ENCODE measurements at places on chromosomes 16 and 17.

DNA sequence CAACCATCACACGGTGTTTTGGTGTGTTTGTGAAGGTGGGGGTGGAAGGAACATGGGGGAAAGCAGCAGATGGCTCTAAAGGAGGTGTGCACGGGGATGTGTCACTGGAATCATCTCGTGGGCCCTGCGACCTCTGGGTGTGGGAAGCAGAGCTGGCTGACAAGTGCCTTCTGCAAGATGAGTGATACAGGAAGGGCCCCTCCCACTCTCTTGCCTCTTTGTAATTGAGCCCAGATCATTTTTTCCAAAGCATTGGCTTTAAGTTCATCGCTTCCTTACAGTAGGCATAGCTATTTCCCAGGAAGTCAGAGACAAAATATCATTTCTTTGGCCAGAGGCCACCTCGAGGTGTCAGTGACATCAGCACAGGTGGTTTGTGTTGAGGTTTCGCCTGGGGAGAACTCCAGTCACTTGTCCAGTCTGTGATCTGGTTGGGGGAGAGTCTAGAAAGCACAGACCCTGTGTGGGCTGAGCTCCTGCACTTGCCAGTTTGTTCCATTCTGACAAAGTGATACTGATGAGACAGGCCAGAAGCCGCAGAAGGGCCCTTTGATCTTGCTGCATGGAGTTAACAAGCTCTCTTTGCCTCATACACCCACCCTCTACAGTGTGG is 20.6 kb upstream of the SNTB2 start:
- DNase-seq = peak; percentile 56

- DNase-seq = no peak
These were observed 62.3 kb downstream of the PHKB start for GRCh38 chr16:47523342-47524006.

DNA sequence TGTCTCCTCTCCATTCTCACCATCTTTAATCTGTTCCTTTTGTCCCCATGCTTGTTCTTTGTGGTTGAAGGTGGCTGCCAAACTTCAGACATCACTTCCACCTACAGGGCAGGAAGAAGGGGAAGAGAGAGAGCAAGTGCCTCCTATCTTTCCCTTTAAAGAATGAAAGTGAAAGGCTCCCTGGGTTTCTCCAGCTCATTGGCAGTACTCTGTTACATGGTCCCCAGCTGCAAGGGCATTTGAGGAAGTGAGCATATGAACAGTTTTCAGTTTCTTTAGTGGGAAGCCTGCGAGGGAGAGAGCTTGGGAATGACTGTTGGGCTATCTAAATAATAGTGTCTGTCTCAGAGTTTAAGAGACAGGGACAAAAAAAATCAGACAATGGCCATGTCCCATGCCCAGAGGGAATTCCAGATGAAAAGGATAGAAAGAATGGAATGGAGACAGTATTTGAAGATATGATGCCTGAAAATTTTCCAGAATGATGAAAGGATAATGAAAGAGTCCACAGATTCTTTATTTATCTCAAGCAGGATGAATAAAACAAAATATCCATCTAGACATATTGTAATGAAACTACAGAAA is 159.9 kb downstream of the LGALS9B start:
- DNase-seq = no peak

DNA sequence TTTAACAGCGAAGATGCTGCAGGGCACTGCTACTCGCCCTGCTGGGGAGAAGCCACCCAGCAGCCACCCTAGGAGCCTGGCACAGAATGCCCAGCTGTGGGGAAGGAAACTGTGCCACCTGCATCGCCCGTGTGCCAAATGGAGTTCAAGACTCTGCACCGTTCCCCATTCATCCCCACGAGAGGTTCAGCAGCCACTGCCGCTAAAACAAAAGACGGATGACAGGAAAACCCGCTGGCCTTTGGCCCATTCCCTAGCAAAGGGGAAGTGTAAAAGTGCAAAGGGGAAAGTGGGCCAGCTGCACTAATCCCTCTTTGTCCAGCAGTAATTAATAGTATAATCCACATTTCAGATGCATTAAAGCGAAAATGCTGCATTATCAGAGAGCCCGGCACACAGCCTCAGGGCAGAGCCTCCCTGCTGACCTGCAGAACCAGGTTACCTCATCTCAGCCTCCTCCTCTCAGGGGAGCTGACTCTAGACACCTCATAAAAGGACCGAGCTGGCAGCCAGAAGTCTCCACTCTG is 37.7 kb downstream of the ZFHX3 start:
- no peak for DNase-seq

GRCh38 chr17:2955931-2956582 is 107.3 kb downstream of the OR1D5 start:
- DNase-seq = no peak

- DNase-seq = no peak
These were observed 3.4 kb downstream of the SOX8 start for GRCh38 chr16:984736-985636.

- no peak for DNase-seq
These were observed 389 bp downstream of the DUS1L start for GRCh38 chr17:82065193-82065637.

DNA sequence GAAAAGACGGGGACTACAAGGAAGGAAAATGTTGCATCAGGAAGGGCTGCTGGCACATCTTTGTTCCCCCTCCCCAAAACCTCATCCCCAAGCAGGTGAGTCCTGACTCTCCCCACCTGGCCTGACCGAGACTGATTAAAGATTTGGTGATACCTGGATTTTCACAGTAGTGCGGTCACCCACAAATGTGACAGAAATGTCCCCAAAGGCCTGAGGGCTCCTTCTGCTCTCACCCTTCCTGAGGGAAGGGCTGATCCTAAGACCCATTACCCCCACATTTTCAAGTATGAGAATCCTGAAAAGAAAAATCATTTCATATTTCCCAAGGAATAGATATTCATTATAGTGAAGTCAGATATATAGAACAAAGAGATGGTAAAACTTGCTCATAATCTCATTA is 28.8 kb downstream of the TBC1D3B start:
- DNase-seq = no peak

DNA sequence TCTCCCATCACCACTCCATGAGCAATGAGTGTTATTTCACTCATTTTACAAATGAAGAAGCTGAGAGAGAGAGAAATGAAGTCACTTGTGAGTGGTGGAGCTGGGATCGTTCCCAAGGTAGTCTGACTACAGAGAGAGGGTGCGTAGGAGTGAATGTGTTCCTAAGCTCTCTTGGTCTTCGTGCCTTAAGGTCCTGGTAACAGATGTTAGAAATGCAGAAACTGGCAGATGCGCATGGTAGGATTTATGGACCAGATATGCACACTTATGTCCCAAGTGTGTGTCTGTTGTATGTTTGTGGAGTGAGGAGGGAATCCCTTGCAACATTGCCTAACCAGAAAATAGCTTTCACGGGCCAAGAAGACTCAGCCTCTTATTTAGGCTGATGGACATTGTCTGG is 93.2 kb upstream of the ZNF469 start:
- no peak for DNase-seq

DNA sequence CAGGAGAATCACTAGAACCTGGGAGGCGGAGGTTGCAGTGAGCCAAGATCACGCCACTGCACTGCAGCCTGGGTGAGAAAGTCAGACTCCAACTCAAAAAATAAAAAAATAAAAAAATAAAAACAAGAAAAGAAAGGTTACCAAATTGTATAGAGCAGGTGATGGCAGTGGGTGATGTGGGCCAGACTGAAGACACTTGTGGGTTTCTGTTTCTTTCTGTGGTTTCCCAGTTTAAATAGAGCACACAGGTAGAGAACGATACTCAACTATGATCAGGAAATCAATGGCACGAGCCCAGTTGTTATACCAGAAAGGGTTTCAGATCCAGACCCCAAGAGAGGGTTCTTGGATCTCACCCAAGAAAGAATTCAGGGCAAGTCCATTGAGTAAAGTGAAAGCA is 32.6 kb downstream of the NUBP1 start:
- no peak for DNase-seq

DNA sequence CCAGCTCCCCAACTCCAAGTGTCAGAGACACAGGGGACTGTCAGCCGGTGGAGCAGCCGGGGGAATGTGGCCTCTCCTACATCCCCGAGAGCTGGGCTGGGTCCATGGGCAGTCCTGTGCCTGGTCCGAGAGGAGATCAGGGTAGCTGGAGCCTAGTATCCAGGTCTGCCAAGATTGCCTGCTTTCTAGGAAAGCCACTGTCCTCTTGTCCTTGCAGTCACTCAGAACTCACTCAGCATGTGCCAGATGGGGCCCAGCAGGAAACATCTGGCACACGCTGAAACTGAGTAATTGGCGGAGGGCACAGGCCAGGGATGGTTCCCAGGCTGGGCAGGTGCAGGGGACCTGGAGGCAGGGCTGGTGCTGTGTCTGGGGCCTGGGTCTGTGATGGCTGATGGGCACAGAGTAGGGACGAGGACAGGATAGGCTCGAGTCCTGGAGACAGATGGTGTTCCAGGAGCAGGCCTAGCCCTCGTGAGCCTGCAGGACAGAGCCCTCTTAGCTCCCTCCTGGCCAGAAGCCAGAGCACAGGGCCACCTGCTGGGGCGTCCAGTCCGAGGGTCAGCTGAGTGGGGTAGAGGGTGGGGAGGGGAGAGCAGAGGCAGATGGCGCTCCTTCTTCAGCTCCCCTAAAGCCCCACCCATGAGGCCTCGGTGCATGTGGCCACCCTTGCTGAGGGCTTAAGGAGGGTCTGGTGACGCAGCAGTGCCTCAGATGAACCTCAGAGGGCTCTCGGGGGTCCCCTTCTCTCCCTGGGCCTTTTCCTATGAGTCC is 31.1 kb downstream of the ADCY7 start:
- no peak for DNase-seq

- DNase-seq = no peak
These were observed 35.6 kb downstream of the RNF213 start for GRCh38 chr17:80296221-80296620.

- DNase-seq = no peak
These were observed 143.1 kb downstream of the GSG1L start for GRCh38 chr16:27920391-27920891.

- DNase-seq = no peak
These were observed 3.8 kb upstream of the CD7 start for GRCh38 chr17:82320956-82321927.

DNA sequence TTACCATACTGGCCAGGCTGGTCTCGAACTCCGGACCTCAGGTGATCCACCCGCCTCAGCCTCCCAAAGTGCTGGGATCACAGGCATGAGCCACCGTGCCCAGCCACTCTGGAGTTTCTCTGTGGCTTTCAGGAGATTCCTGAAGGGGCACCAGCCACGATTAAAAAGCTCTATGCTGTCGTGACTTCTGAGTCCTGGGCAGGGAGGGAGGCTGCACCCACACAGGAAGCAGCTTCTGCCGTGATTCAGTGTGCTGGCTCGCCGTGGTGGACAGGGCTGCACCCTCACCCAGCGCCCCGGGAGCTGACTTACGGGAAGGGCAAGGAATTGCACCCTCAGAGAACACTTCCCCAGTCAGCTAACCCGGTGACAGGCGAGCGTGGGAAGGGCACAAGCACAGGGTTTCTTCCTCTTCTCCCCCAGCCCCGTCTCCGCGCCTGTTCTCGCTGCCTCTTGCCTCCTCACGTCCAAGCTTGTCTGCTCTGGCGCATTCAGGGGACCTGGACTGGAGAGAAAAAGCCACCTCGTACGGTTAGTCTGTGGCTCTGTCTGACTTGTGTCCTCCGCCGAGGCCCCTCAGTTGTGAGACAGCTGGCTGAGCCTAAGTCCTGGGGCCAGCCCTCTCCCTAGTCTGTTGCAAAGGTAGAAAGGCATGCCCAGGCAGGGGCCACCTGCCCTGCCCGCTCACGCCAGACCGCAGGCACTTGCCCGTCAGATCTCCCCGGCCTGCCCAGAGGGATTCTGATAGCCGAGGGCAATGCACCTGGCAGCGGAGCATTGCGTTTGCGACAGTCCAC is 145.0 kb downstream of the SEC14L1 start:
- no peak for DNase-seq

GRCh38 chr16:79602628-79603014 is 2.1 kb upstream of the MAF start:
- no peak for DNase-seq

DNA sequence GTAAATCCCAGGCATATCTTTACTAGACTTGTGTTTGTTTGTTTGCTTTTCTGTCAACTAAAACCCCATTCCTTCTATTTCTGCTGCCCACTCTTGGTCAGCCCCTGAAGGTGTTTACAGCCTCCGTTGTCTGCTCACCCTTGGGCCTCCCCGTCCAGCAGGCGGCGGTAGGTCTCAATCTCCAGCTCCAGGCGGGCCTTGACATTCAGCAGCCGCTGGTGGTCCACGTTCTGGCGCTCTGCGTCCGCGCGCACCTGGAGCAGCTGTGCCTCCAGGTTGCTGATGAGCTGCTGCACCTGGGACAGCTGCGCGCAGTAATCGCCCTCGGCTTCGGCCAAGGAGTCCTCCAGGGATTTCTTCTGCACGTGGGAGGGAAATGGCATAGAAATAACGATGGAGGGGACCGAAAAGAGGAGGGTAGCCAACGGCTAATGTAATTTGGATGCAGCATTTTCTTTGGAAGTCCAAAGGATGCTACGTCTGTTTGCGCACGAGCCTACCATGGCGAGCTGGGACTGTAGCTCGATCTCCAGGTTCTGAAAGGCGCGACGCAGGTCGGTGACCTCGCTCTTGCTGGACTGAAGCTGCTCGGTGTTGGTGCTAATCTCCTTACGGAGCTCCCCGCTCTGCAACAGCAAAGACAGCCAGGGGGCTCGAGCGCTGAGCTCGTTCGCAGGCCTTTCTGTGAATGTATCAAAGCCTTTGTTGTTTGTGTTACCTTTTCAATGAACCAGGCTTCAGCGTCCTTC is 3.9 kb downstream of the KRT12 start:
- no peak for DNase-seq

DNA sequence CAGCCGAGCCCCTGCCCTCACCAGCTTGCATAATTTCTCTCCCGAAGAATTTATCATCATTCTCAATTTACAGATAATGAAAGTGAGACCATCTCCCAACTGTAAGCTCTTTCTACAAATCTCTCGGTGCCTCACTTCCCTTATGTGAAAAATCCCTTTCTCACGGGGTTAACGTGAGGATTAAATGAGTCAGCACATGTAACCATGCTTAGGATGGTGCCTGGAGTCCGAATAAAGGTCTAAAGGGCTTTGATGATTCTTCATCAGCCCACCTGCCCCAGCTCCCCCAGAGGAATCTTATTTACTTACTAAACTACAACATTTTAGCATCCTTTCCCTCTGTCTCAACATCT is 24.8 kb upstream of the PIK3R6 start:
- DNase-seq = no peak

- no peak for DNase-seq
These were observed at the start of gene MT1F for GRCh38 chr16:56657555-56658326. TSS of gene MT1F (plus strand) at chr16:56657959. CDS start at chr16:56658059, 100 bp downstream.

DNA sequence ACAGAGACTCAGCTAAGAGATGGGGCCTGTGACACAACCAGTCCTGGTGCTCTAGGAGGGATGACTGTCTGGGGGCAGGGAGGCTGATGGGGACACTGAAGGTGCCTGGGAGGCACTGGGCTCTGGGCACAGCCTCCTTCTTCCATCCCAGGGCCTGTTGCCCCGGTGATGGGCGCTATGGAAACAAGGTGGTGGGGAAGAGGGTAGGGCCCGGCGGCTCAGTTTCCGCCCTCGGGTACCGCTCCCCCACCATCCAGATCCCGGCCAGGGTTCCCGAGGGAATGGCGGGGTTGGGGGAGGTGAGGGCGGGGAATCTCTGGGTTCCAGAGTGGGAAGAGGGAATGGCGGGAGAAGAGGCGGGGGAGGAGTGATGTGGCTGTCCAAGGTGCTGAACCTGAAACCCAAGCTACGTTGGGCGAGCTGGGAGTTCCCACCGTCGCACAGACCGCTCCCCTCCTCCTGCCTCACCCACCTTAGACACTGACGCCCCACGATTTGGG is 981 bp downstream of the KCNH4 start:
- DNase-seq = no peak

All from stimulated activated CD4-positive, alpha-beta T cell treated with anti-CD3 and anti-CD28 coated beads, Interleukin-1b, Interleukin-23, amount 100 ng/mL, for 24 hours (primary cell).